CD4-positive, alpha-beta T cell treated with Interleukin-6 for 4 hours (primary cell): ENCODE measurements at places on chromosomes 4 and X.

DNA sequence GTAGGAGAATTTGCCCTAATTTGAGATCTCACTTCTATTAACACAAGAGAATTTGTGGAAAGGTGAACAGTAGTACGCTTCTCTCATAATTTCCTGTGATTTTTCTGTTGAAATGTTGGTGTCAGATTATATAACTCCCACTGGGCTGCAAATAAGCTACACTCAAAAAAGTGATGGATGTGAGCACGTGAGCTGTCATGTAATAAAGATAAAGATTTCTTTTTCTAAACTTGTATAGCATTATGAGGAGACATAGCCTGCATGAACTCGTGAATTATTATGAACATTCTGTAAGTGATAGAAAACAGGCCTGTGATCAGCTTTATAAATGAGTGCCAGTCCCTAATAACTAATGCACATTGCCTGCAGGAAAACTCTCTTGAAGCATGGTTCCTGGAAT lies 356.6 kb upstream of the ACTRT1 start:
- no peak for DNase-seq

DNA sequence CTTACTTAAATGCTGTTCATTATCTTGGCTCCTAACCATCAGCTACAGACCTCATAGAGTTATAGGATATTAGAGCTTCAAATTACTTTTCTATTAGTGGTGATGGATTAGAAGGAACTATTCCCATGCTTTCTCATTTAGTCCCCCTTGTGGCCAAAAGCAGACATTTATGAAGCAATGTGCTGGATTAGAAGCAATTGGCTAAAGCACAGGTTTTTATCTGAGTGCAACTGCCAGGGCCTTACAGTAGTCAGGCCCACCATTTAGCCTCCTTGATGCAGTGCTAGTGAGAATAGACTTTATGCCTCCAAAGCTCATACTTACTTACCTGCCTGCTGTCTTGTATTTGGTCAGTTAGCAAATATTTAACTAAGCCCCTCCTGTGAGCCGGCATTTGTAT lies 93.0 kb downstream of the TSPAN7 start:
- no peak for DNase-seq

DNA sequence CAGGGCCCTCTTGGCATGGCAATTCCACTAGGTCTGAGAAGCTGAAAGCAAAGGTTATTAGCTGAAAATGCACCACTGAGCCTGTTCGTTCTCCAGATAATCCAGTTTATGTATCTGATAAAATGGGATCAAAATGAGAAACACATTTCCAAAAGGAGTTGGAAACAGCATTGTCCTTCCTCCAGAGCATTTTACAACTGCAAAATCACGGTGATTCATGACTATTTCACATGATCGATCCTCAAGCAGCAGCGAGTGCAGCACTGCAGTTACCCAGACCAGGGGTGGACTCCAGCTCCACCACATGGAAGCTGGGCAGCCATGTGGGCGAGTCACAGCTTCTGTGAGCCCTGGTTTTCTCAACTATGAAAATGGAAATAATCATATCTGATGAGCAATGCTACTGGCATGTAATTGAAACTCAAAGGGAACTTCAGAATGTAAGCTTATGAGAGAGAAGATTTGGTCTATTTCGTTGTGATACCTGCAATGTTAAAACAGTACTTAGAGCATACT lies 78.7 kb upstream of the MSX1 start:
- no peak for DNase-seq

- DNase-seq, result no peak
Measured at GRCh38 chr4:29578329-29578728, 1141.8 kb upstream of the PCDH7 start.

DNA sequence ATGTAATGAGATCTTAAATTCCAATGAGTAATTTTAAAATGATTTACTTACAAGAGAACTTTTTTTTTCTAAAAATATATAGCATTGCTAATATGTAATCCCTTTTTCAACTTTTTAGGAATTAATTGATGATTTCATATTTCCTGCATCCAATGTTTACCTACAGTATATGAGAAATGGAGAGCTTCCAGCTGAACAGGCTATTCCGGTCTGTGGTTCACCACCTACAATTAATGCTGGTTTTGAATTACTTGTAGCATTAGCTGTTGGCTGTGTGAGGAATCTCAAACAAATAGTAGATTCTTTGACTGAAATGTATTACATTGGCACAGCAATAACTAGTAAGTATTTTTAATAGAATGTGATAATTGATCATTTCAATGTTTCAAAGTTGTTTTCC lies 113.2 kb downstream of the USP9X start:
- DNase-seq, result no peak

- no peak for DNase-seq
Measured at GRCh38 chr4:156773648-156774357, 197.8 kb downstream of the PDGFC start.

- no peak for DNase-seq
Measured at GRCh38 chr4:15479089-15479912, 9.6 kb downstream of the CC2D2A start.

DNA sequence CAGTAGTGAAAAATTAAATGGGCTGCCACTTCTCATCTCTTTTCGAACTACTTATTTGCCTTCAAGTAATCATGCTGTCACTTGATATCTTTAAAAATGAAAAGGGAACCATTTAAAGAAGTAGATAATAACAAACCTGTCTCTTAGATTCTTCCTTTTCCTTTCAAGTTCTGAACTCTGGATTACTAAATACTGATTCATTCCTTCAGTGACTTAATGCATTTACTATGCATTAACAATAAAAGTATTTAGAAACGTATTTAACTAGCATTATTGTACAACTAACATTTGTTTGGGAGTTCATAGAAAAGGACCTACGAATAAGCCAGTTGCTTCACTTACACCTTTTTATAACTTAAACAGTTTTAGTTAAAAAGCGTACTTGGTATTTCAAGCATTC lies 61.1 kb upstream of the RAB33B start:
- no peak for DNase-seq

GRCh38 chr4:168880811-168881595 lies 129.1 kb downstream of the CBR4 start:
- no peak for DNase-seq

DNA sequence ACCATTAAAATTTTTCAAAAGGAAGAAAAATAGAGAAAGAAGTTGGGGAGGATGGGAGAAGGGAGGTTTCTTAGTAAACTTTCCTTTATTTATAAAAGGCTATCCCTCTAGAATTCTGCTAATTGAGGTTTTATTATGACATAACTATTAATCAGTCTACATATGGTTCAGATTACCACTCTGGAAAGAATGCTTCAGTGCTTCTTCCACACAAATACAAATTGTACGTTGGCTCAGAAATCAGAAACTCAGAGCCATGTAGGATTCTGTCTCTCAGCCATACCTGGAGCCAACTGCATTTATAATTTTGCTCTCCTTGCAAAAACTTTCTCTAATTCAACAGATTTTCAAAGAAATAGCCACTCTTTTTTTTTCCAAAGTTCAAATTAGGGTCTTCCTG lies 37.1 kb downstream of the SRPX start:
- DNase-seq, result no peak

DNA sequence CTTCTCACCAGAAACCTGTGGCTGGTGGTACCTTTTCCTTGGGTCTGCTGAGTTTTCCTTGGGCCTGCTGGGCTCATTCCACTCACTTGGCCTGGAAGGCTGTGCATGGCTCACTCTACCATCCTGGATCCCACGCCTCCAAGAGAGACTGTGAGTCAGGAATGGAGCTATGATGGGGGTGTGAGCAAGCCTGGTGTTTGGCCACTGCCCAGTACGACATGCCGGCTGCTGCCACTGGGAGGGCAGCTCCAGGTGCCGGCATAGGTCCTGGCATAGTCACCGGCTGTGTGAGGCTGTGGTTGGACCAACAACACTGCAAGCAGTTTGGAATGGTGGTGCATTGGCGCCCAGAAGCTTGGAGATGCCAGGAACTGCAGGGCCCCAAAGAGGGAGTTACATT lies 721.7 kb downstream of the PCDH18 start:
- DNase-seq, result no peak

DNA sequence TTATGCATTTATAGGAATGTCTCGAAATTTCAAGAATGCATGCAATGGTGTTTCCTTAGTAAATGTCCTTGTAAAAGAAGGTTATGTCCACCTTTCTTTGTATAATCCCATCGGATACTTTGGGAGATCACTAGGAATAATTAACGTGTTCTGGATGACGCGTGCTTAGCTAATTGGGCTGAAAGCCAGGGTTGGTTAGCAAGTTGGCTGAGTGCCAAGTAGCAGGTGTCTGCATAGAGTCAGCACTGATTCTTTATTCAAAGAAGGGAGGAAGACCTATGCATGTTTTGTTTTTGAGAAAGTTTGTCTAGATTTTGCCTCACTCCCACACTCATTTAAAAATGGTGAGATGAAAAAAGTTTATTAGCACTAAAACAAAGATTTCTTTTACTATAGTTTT lies 144.6 kb downstream of the SOX3 start:
- no peak for DNase-seq

- no peak for DNase-seq
Measured at GRCh38 chr4:183571350-183571941, 66.6 kb downstream of the ING2 start.

DNA sequence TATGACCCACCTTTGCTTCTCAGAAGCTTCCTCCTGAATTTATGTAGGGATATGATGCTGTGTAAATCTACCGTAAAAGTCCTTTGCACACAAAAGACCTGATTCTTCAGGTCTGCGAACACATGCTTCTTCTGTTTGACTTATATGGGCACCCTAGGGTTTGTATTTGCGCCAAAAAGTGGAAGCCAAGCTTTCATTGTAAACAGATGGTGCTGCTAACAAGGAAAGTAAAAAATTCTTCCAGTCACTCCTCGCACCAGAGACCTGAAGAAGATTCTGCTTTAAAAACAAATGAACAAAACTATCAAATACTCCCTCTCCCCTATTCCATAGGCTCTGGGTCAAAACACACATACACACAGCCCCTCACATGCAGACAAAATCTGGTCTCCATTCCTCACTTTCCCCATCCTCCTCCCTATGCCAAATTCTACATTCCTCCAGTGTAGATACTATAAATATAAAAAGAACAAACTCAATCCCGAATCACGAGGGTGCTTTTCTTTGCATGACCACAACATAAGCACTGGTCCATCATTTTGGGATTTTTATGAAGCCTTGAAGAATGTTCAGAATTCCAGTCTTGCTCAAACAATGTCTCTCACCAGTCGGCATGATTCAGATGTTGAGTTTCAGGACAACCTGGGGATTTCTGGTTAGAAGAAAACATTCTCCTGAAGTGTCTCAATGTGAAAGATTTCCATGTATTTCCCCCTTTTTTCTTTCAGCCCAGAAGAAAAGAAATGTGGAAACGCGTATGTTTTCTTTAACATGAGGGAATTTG lies 125.1 kb downstream of the PALLD start:
- DNase-seq, result no peak

GRCh38 chr4:87150498-87151261 lies 69.7 kb downstream of the KLHL8 start:
- peak; percentile 64 for DNase-seq

GRCh38 chrX:131262738-131263679 lies 26.1 kb downstream of the IGSF1 start:
- DNase-seq, result peak; percentile 5

DNA sequence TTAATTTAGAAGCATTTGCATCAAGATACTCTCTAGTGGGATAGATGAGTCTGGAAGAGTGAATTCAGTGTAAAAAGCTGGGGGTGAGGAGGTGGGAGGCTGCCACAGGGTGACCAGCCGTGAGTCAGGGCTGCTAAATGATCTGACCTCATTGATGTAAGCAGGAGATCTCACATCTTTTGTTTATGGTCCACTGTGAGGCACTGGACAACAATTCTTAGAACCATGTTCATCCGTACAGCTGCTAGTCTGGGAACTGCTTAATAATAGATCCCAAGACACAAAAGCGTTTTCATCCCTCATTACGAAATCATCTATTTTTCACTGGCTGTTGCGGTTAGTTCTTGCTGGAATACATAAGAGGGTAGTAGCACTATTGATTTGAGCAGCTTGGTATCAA lies 14.1 kb downstream of the KLF3 start:
- no peak for DNase-seq

DNA sequence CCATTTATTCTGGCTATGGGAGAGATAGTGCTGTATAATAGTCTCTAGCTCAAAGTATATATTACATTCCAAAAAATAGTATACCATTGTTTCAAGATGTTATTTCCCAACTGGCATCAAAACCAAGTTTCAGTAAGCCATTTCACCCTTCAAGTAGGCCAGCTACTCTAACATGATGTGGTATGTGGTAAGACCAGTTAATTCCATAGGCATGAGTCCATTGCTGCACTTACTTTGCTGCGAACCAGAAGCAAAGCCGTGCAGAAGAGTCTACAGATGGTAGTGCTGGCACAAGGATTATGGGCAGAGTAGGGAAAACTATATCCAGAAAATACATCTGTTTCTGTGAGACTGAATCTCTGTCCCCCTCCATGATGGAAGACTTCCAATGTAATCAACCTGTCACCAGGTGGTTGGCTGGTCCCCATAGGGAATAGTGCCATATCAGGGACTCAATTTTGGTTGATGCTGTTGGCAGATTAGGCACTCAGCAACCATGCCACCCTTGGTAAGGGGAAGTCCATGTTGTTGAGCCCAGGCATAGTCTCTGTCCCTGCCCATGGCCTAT lies 49.8 kb upstream of the HSD17B10 start:
- no peak for DNase-seq

- DNase-seq, result no peak
Measured at GRCh38 chr4:98614094-98614493, 44.3 kb downstream of the TSPAN5 start.

DNA sequence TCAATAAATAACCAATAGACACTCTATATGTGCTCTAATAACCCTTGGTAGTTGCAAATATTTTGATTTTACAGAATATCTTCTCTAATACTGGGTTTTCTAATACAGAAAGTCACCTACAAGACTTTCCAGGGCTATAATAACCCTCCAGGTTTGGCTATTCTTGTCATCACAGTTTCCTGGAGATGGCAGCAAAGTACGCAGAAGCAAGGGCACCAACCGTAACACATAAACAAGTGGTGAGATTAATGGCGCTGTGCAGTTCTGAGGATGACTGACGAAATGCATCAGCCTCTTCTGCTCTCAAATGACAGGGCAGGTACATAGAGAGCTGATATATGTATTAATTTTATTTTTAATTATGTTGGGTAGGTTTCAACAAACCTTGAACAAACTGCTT lies 122.4 kb downstream of the C4orf33 start:
- DNase-seq, result no peak

DNA sequence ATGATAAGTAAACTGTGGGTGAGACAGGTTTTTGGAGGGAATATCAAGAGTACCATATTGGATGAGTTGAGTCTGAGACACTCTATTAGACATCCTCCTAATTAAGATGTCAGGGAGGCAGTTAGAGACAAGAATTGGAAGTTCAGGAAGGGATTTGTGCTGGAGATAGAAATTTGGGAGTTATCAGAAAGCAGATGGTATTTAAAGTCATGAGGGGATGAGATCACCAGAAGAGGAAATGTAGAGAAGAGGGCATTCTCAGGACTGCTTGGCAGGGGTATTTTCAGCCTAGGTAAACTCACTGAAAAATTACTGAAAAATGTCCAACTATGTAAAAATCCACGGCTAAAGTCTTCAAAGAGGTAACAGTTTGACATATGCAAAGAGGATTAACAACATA lies 161.6 kb upstream of the PGRMC2 start:
- DNase-seq, result no peak
